ENCODE measurements at places on chromosomes 6 and 20.

DNA sequence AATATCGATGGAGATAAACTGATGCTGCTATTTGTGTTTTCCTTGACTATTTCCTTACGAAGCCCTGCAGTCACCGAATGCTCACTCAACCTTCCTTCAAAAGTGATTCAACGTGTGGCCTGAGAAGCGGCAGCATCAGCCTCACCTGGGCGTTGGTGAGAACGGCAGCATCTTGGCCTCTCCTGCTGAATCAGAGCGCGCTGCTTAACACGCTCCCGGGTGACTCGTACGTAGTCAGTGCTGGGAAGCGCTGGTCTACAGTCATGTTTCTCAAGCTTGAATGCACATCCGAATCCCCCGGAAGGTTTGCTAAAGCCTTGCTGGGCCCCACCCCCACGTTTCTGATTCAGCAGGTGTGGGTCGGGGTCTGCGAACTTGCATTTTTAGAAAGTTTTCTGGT, 214.1 kb upstream of the RREB1 start:
- no peak for DNase-seq

GRCh38 chr6:105624021-105624420, 221.1 kb upstream of the PREP start:
- DNase-seq: no peak

DNA sequence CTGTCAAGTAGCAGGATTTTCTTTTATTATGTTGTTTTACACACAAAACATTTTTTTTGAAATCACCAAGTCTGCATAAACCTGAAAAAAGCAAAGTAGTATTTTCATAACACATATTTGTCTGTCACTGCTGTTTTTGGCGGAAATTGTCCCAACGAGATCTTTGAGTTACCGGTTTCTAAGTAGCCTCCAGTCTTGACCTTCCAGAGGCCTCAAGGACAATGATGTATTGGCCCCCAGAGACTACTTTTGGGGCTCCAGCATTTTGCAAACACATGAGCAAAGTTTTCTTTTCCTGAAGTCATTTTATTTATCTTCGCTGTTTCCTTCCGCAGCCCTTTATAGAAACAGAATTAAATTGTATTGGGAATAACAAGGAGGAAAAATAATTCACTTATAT, 862.6 kb downstream of the KIF16B start:
- DNase-seq: no peak

- no peak for DNase-seq
Observed at GRCh38 chr6:119355157-119355556, 5.6 kb upstream of the MAN1A1 start.

- no peak for DNase-seq
Observed at GRCh38 chr20:17671565-17671964, 10.5 kb downstream of the RRBP1 start.

DNA sequence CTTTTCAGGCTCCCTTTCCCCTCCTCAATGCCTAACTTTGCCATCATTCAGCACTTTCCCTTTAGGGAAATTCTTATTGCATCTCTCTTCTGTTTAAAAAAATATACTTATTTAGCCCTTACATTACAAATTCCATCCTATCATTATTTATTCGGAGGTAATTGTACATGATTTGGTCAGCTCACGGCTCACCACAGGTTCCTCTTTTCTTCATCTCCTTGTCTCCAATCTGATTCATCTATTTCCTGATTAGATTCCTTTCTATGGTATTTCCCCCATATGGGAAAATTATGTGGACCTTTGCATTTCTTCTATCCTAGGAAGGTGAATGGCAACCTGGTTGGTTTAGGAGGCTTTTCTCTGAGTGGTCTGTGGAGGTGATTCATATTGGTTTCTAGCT, 12.9 kb upstream of the EMILIN3 start:
- DNase-seq: no peak

GRCh38 chr20:1807394-1807793, 87.8 kb upstream of the SIRPA start:
- DNase-seq: no peak

GRCh38 chr6:31899882-31900722, 1.8 kb downstream of the ZBTB12 start:
- DNase-seq: no peak

DNA sequence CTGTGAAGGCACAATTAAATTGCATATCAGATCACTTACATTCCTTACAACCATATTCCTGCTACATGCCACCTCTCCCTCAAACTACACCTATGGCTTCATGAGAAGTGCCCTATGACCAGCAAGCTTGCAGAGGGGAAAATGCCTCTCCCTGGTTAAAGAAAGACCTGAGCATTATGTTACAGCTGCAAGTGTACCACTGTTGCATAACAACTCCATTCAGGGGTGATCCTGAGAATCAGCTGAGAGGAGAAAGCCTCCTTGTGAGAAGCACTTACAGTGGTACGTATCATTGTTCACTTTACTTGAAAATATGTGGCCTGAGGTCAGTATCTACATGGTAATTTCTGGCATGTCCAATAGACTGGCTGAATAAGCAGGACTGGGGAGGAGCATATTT, 20.0 kb downstream of the PDSS2 start:
- DNase-seq: no peak

DNA sequence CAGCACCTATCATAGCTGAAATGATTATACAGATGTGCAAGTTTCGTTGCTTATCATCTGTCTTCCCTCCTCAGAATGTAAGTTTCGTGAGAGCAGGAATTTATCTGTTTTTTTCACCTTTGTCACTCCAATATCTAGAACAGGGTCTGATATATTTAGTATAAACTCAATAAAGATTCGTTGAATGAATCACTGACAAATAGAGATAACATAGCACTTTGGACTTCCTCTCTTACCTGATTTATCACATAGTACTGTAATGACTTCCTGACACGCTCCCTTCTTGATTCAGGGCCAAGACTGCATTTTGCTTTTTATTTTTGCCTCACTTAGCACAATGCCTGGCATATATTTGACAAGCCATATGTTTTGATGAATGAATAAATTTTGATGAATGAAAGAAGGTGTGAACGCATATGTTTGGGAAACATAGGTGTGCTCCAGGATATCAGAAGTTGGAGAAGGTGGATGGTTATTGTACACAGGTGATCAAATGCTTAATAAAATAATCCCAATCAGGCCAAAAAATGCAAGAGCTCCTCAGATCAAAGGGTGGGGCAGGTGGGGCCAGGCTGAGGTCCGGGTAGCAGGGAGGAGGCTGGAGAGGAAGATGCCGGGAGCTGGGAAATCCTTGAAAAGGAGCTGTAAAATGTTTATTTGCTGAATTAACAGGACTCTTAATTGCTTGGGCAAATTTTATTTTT, 33.0 kb downstream of the PIM1 start:
- no peak for DNase-seq
